SK-N-DZ (cell line): ENCODE measurements at places on chromosomes 5 and 9.
A peak's percentile ranks its signal among the peaks of the same experiment; 100 is the strongest.

GRCh38 chr9:135888126-135888765 is 19.1 kb downstream of the CAMSAP1 start:
- DNase-seq = no peak

DNA sequence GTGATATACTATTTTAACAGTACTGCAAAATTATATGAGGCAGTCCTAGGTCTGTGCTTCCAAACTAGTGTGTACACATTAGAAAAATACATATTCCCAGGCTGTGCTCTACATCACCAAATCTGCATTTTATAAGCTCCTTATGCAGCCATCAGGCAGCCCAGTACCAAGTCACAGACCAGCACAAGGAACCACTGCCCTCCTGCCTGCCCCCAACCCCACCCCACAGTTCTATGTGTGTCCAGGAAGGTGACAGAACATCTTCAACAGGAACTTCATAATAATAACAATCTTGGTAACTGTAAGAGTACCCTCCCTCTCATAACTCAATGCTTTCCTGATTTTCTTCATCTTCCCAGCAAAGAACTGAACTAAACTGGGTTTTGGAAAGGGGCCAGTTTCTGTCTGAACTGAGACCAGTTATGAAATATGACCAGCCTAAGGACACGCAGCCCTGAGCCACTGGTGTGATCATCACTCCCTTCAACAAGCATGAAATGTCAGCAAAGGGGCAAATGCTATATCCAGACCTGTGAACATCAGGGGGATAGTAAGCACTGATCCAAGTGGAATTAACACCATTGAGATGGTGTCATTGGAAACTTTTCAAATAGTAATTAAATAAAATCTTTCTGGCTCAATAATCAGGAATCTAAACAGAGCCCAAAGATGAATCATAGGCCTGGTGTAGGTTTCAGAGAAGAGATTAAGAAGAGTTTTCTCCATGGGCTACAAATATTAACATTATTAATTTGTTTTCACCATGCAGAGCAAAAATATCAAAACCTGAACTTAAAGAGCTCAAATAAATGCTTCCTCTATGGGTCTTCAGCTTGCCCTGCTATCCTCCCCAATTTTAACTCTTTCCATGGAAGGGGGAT is 82.1 kb downstream of the DPYSL3 start:
- DNase-seq = no peak

DNA sequence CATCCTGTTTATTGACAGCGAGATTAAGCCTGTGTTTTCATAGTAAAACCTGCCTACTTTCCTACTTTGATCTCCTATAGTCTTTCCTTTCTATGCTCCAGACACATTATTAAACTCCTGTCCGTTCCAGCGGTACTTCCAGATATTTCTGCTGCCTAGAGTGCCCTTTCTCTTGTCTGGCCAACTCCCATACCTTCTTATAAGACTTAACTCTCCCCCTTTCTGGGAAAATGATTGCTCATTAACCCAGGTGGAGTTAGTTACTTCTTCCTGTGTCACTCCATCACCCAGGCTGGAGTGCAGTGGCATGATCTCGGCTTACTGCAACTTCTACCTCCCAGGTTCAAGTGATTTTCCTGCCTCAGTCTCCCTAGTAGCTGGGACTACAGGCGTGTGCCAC is 33.1 kb downstream of the KDM4C start:
- DNase-seq = no peak

DNA sequence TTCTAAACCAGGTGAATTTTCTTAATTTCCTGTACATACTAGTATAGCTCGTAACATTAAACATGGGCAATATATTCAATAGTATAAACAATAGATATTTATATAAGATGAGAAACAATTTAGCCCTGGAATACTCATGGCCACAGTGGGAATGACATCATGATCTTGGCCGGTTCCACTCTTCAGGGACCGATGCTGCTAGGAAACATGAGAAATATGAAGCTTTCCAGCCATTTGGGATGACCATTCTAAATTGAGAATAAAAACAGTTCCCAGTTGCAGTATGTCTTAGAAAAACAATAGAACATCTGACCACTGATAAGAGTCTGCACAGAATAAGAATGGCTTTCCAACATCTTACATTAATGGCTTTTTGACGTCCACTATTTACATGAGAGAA is 33.3 kb upstream of the SLCO6A1 start:
- no peak for DNase-seq

DNA sequence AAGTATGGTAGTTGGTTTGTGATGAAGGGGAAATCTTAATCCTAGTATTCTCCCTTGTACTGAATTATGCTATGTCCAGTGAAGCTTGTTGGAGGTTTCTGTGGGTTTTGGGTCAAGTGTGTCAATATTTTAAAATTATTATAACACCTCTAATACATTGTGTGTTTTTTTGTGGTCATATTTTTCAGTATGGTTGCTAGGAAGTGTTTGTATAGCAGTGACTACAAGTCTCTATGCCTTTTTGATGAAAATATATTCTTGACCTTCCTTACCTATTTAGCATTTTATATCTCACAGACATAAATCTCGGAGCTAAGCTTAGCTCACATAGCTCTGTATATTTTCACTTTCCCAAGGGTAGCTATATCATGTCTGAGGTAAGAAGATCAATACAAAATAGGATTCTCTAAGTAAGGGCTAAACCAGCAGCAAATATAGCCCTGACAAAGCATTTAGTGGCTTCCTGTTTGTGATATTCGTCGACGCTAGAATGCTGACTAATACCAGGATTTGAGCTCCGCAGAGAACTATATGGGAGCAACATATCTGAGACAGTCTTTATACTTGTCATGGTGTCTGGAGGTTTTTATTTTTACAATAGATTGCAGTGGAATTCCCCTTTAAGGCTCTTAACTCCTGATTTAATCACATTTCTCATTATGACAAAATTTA is 82.3 kb downstream of the MACIR start:
- no peak for DNase-seq

DNA sequence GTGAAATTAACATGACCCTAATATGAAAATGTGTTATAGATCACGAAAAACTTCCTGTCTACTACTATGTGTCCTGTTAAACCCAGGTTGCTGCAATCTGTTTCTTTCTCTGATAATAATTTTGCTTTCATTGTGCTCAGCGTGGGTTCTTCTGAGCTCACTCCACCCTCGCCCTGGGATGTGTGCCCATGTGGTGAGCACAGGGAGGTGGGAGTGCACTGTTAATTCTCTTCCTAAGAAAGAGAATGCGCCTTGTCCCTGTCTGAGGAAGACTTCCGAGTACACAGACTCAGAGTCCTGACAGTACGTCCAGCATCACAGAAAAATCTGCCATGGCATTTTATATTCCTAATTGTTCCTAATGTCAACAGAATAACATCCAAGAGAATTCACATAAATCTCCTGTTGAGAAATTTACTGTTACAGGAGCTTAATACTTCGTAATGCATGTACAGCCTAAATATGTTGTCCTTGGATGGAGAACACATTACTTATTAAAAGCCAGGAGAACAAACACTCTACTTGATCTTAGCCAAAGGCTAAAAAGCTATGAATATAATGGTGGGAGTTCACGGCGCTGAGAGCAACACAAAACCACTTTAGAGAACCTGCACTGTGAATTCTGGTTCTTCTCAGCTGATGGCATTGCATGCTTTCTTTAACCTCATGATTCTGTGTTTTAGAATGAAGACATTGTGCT is 102.6 kb downstream of the PDE4D start:
- no peak for DNase-seq

DNA sequence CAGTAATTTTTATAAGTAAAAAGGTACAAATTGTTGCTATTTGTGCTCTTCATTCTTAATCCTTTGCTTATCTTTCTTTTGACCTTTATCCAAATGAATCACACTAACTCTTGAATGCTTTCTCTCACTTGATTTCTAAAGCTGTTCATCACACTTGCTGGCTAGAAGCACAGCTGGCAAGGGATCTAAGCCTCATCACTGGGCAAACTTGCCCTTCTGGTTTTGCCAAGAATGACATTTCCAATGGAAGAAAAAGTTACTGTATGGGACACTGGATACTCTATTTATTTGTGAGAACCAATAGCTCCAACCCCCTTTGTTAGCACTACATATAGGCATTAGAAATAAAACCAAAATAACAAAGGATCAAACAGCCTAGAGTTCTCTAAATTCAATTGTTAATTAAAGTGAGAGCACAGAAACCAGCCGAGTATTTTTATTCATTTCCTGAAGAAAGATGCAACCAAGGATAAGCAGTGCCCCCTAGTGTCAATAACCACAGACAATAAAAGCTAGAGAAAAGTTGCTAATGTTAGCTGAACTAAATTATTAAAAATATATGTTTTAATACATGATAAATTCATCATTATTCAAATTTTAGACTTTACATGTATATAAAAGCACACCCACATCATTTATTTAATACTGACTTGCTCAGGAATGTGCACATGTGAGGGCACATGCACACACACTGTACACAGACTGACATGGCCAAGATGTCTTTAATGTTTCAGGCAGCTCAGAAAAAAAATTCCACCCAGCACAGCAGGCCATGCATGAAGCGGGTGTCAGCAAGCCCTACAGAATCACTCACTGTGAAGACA is 59.8 kb upstream of the POU5F2 start:
- DNase-seq = peak; percentile 49

DNA sequence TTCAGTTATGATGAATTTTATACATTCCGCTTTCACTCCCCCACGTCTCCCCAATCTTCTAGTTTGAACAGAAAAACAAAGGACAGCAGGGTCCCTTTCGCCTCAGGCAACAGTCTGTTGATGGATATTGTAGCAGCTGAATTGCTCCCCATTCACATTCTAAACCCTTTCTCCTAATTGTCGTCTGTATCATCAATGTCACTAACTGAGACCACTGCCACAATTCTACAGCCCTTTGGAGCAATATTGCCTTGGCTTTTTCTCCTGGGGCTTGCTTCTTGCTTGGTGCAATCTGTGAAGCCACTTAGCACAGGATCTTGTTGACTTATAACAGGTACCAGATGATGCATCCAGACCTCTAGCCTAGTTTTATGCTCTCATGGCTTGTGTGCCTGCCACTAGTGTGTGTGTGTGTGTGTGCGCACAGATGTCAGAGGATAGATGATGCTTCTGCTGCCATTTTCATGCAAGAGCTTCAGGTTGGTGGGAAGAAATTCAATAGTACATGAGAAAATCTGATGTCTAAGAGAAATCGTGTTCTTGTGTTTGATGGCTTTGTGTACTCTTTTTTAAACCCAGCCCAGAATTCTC is 195.2 kb upstream of the ISL1 start:
- DNase-seq = peak; percentile 32

GRCh38 chr5:74127381-74128320 is 501.7 kb downstream of the ARHGEF28 start:
- peak; percentile 22 for DNase-seq

DNA sequence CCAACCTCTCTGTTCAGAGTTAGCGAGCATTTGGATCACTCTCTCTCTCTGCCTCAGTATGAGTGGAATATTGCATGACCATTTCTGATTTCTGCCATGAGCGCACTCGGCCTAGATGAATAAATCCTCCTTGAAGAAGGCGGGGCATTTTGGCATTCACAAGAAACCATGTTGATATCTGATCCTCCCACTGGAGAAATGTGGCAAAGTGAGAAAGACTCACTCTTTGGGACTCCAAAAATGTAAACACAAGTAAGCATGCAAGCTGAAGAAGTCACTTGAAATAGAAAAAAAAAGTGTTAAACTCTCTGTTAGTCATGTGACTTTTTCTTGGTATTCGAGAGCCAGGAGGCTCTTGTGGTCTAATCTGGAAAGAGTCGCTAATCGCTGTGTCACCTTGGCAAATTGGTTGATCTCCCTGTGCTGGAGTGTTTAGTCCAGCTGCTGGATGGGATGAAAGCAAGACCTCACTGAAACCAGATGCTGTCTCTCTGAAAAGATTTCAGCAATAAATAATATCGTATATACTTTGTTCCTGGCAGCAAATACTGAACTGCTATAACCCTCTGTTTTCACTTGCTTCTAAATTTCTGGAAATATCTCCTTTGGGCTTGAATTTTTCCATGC is 95.5 kb downstream of the GHR start:
- no peak for DNase-seq

DNA sequence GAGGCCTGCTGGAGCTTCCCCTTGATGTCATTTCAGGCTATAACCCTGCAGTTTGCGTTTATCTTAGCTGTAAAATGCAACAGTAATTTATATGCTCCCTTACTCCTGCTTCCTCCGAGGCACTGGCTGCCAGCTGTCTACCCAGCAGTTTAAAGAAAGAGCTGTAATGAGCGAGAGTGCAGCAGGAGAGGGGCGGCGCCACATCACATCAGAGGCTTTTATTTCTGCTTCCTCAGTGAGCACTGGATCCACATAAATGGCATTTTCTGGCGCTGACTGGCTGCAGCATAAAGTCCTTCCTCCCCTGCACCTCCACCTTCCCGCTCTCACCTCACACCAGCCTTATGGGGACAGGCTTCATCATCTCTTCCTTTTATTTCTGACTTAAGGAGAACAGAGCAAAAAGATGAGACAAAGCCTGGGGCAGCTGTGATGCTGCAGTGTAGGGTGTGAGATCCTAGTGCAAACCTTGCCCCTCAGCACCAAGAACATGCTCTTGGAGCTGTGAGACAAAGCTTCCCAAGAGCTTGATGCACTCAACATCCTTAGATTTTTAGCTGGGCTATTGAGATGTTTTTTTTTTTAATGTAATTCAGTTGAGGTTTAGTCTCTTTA is 829.6 kb upstream of the ZNF608 start:
- peak; percentile 76 for DNase-seq

- no peak for DNase-seq
Measured at GRCh38 chr9:115615000-115615401, 497.0 kb upstream of the TNC start.

- DNase-seq = no peak
Measured at GRCh38 chr5:132876020-132876759, 2.7 kb downstream of the LEAP2 start.

DNA sequence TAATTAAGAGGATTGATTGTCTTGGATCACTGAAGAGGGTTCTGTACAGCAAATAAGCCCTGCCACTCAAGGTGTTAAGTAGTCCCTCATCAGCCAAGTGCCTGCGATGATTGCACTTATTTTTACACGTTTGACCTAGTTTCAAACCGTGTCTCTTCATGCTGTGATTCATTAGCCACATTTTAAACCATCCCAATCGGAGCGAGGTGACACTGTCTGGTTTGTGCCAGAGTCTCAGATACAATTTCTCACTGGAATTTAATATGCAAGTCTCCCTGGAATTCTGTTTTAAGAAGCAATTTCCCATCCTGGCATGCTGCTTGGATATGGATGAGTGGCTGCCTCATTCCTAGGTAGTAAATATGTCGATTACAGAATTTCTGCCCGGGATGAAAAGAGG is 1.6 kb downstream of the INSYN2B start:
- no peak for DNase-seq

DNA sequence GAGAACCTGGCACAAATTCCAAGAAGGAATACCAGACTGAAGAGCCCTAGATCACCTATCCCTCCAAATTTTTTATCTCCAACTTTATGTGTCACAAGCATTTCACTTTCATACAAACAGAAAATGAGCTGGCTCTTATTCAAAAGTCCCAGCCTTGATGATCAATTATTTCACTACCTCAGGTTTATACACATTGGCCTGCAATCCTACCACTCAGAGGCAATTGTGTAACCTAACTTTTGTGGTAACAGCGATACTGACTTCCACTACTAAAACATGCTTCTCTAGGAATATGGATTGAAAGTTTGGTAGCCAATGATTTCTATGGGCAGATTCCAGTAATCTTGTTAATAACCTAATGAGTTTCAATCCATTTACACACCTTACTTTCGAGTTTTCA is 10.5 kb downstream of the RNF38 start:
- no peak for DNase-seq

GRCh38 chr5:89044674-89045200 is 161.8 kb upstream of the MEF2C start:
- DNase-seq = no peak
